ENCODE measurements at places on chromosomes 7 and 10. TPM values are rescaled to one million over a fixed set of nuclear protein-coding genes. Genes with fewer than 3 reads are reported as not detected.
A peak's percentile ranks its signal among the peaks of the same experiment; 100 is the strongest.

GRCh38 chr10:3500408-3500856 is 284.6 kb downstream of the KLF6 start:
- no peaks in the 10 kb centered on the region for H3K4me1 ChIP-seq
- no peak overlapping the region for H3K27ac ChIP-seq
- no peak for DNase-seq
- H3K4me3 ChIP-seq, result no peak overlapping the region

ASZ1 gene
- not detected for total RNA-seq

DNA sequence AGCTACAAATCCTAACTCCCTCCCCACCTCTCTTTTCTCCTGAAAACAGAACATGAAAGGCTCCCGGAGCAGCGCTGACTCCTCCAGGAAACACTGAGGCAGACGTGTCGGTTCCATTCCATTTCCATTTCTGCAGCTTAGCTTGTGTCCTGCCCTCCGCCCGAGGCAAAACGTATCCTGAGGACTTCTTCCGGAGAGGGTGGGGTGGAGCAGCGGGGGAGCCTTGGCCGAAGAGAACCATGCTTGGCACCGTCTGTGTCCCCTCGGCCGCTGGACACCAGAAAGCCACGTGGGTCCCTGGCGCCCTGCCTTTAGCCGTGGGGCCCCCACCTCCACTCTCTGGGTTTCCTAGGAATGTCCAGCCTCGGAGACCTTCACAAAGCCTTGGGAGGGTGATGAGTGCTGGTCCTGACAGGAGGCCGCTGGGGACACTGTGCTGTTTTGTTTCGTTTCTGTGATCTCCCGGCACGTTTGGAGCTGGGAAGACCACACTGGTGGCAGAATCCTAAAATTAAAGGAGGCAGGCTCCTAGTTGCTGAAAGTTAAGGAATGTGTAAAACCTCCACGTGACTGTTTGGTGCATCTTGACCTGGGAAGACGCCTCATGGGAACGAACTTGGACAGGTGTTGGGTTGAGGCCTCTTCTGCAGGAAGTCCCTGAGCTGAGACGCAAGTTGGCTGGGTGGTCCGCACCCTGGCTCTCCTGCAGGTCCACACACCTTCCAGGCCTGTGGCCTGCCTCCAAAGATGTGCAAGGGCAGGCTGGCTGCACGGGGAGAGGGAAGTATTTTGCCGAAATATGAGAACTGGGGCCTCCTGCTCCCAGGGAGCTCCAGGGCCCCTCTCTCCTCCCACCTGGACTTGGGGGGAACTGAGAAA is 30.4 kb downstream of the PFKFB3 start:
- no peaks in the 10 kb centered on the region for H3K27me3 ChIP-seq
- H3K4me1 ChIP-seq, result peaks cover 10% of the 10 kb centered on the region
- H3K27ac ChIP-seq, result no peak overlapping the region
- H3K4me3 ChIP-seq, result no peak overlapping the region
- DNase-seq, result no peak

GRCh38 chr7:31710171-31710570 is 23.2 kb downstream of the PPP1R17 start:
- peaks cover 1% of the 10 kb centered on the region for H3K36me3 ChIP-seq
- no peaks in the 10 kb centered on the region for H3K27me3 ChIP-seq
- H3K27ac ChIP-seq, result no peak overlapping the region
- no peaks in the 10 kb centered on the region for H3K4me1 ChIP-seq
- no peak overlapping the region for H3K4me3 ChIP-seq
- no peak for DNase-seq

PLPP4 gene
- total RNA-seq, result not detected

GRCh38 chr10:48940372-48940771 is 732 bp upstream of the LRRC18 start:
- H3K4me1 ChIP-seq, result no peaks in the 10 kb centered on the region
- H3K36me3 ChIP-seq, result no peaks in the 10 kb centered on the region
- no peak overlapping the region for H3K4me3 ChIP-seq
- H3K27me3 ChIP-seq, result no peaks in the 10 kb centered on the region
- no peak overlapping the region for H3K27ac ChIP-seq

RGR gene
- not detected for total RNA-seq

ZNF862 gene
- 31.4 TPM for total RNA-seq

DNA sequence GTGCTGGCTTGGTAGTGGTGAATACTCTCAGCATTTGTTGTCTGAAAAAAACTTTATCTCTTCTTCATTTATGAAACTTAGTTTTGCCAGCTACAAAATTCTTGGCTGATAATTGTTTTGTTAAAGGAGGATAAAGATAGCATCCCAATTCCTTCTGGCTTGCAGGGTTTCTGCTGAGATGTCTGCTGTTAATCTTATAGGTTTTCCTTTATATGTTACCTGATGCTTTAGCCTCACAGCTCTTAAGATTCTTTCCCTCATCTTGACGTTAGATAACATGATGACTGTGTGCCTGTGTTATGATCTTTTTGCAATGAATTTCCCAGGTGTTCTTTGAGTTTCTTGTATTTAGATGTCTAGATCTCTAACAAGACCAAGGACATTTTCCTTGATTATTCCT is 9.9 kb upstream of the MRPS33 start:
- peaks cover 18% of the 10 kb centered on the region for H3K27me3 ChIP-seq
- H3K4me1 ChIP-seq, result peaks cover 16% of the 10 kb centered on the region
- no peak overlapping the region for H3K4me3 ChIP-seq
- H3K36me3 ChIP-seq, result peaks cover 12% of the 10 kb centered on the region

- peaks cover 29% of the 10 kb centered on the region for H3K4me1 ChIP-seq
- H3K27ac ChIP-seq, result peak overlapping the region; percentile 35
- peaks cover 41% of the 10 kb centered on the region for H3K36me3 ChIP-seq
- peak; percentile 61 for DNase-seq
- no peaks in the 10 kb centered on the region for H3K27me3 ChIP-seq
Measured at GRCh38 chr10:6382081-6382480, 179.3 kb downstream of the PFKFB3 start.

- no peak overlapping the region for H3K27ac ChIP-seq
- DNase-seq, result no peak
- H3K27me3 ChIP-seq, result peaks cover 7% of the 10 kb centered on the region
- H3K36me3 ChIP-seq, result no peaks in the 10 kb centered on the region
- no peaks in the 10 kb centered on the region for H3K4me1 ChIP-seq
Measured at GRCh38 chr7:155053002-155053401, 17.1 kb upstream of the HTR5A start.

- H3K4me1 ChIP-seq, result peaks cover 4% of the 10 kb centered on the region
- peaks cover 38% of the 10 kb centered on the region for H3K36me3 ChIP-seq
- no peak overlapping the region for H3K4me3 ChIP-seq
- DNase-seq, result no peak
- H3K27ac ChIP-seq, result no peak overlapping the region
- no peaks in the 10 kb centered on the region for H3K27me3 ChIP-seq
Measured at GRCh38 chr7:158666401-158666800, 38.2 kb downstream of the NCAPG2 start.
